ENCODE measurements at places on chromosomes 5 and 9.

GRCh38 chr5:114636271-114636670 is 274.4 kb downstream of the KCNN2 start:
- DNase-seq = no peak
- no peaks in the 10 kb centered on the region for H3K36me3 ChIP-seq
- H3K27me3 ChIP-seq = no peaks in the 10 kb centered on the region
- no peak overlapping the region for H3K27ac ChIP-seq
- H3K4me3 ChIP-seq = no peak overlapping the region

- H3K27ac ChIP-seq = no peak overlapping the region
- H3K36me3 ChIP-seq = no peaks in the 10 kb centered on the region
- H3K4me3 ChIP-seq = no peak overlapping the region
These were observed 273.1 kb upstream of the PIK3R1 start for GRCh38 chr5:67942421-67942820.

DNA sequence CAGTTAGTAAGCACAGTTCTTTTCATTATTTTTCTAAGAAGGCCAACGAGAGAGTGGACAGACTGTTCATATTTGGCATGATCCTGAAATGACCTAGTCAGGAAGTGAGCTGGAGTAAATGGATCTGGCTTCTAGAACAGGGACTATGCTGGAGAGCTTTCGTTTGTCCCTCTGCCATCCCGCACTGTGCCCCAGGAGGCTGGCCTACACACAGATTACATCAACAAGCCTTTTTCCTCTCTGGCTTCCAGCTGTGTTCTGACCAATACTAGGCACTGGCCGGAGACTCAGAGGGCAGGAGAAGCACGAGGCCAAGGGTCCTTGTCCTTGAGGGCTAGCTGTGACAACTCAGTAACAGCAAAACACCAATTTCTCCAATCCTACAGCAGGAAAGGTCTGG is 127.8 kb downstream of the MED27 start:
- H3K27me3 ChIP-seq = no peaks in the 10 kb centered on the region
- no peak overlapping the region for H3K4me3 ChIP-seq
- H3K36me3 ChIP-seq = no peaks in the 10 kb centered on the region
- H3K4me1 ChIP-seq = no peaks in the 10 kb centered on the region

GRCh38 chr5:135437422-135437795 is 9.7 kb downstream of the DCANP1 start:
- H3K4me3 ChIP-seq = no peak overlapping the region
- H3K27me3 ChIP-seq = no peaks in the 10 kb centered on the region
- no peaks in the 10 kb centered on the region for H3K36me3 ChIP-seq

DNA sequence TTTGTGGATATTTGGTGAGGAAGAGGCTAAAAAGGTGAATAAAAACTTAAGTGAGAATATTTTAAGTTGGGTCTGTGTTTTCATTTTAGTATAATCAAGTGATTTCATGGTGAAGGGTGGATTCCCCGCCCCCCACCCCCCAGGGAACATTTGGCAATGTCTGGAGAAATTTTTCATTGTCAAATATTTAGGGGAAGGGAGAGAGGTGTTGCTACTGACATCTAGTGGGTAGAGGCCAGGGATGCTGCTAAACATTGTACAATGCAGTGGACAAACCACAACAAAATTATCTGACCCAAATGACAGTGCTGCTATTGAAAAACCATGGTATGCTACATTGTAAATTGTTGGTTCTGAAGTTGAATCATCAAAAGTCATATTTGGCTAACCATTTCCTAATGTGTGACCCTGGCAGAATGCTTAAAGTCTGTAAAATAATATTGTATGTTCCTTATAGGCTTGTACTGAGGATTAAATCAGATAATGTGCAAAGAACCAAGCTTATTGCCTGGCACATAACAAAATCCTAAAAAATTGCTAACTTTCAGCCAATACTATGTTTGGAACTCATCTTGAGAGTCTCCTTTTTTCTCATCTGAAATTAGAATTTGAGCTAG is 5.6 kb downstream of the C5orf24 start:
- H3K27me3 ChIP-seq = no peaks in the 10 kb centered on the region
- H3K36me3 ChIP-seq = peaks cover 26% of the 10 kb centered on the region
- no peak overlapping the region for H3K27ac ChIP-seq
- H3K4me3 ChIP-seq = no peak overlapping the region

- no peak overlapping the region for H3K27ac ChIP-seq
- peaks cover 15% of the 10 kb centered on the region for H3K4me1 ChIP-seq
- no peak overlapping the region for H3K4me3 ChIP-seq
- H3K27me3 ChIP-seq = peaks cover 24% of the 10 kb centered on the region
These were observed 2.1 kb downstream of the FGF18 start for GRCh38 chr5:171421331-171422262.

DNA sequence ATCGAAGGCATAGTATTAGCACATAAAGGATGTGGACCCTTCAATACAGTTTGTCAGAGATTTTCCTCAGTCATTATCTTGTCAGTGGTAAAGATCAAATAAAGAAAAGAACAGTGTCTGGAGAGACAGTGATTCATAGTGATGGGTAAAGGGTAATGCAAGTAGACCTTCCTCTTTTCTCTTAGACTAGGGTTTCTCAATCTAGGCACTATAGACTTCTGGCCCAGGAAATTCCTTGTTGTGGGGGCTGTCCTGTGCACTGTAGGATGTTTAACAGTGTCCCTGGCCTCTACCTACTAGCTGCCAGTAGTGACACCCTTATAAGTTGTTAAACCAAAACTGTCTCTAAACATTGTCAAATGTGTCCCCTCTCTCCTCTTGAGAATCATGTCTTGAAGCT is 6.9 kb downstream of the CAMK4 start:
- H3K4me1 ChIP-seq = no peaks in the 10 kb centered on the region
- H3K4me3 ChIP-seq = no peak overlapping the region
- DNase-seq = no peak
- H3K27ac ChIP-seq = no peak overlapping the region
- no peaks in the 10 kb centered on the region for H3K36me3 ChIP-seq
- peaks cover 68% of the 10 kb centered on the region for H3K27me3 ChIP-seq

DNA sequence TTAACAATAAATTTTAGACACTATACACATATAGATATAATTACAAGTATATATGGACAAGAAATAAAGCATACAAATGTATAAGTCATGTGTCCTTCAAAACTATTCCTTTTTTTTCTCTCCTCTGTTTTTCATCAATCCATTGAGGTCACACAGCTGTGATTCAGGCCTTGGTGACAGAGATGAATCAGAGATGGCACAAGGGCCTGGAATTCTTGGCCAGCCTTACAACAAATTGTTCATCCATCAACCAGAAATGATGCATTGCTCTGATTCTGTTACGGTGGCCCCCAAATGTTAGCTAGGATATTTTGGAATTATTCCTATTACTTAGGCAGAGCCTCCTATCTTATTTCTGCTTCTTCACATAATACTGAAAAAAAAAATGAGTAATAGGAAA is 108.7 kb upstream of the MPDZ start:
- H3K27me3 ChIP-seq = no peaks in the 10 kb centered on the region
- peak; percentile 23 for DNase-seq
- no peak overlapping the region for H3K4me3 ChIP-seq
- H3K27ac ChIP-seq = no peak overlapping the region
- H3K36me3 ChIP-seq = no peaks in the 10 kb centered on the region
- no peaks in the 10 kb centered on the region for H3K4me1 ChIP-seq

DNA sequence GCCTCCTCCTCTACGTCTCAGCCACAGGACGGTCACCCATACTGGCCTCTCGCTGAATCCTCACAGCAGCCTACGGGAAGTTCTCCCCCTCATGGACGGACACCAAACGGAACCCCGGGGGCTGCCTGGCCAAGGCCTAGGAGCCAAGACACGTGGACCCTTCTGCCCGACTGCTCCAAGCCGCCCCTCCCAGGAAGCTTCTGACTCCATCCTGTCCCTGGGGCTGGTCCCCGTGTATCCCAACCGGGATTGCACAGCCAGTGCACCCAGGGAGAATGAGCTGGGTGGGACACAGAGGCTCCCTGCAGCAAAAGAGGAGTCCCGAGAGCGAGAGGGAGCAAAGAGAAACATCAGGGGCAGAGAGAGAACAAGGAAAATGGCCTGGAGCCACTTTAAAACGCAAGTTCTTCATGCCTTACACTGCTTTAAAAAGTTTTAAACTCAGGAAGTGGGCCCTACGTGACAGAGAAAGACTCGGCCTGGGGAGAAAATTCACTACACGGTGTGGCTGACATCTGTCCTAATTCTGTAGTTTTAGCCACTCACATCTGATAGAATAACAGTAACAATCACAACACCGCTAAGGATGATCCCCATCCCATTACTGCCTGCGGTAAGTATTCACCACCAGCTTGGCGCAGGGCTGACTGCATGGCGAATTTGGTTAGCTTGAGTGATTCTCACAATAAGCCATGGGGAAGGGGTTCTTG is 3.0 kb downstream of the FAM78A start:
- H3K27ac ChIP-seq = no peak overlapping the region
- peaks cover 9% of the 10 kb centered on the region for H3K27me3 ChIP-seq
- no peak overlapping the region for H3K4me3 ChIP-seq
- DNase-seq = no peak

GRCh38 chr9:126149661-126150060 is 177.0 kb upstream of the MVB12B start:
- no peak for DNase-seq
- H3K27ac ChIP-seq = no peak overlapping the region
- no peaks in the 10 kb centered on the region for H3K4me1 ChIP-seq
- H3K36me3 ChIP-seq = no peaks in the 10 kb centered on the region
